ENCODE measurements at places on chromosomes 6 and 20. TPM values are rescaled to one million over a fixed set of nuclear protein-coding genes. Genes with fewer than 3 reads are reported as not detected.

Gene PSMG4
- 28.4 TPM for total RNA-seq

Gene TNXB
- 6.0 TPM for total RNA-seq

Gene RIPOR2
- total RNA-seq: 33.4 TPM

Gene PROKR2
- 4.8 TPM for total RNA-seq

Gene TULP1
- not detected for total RNA-seq

Gene CST9
- not detected for total RNA-seq

Gene PTCHD4
- total RNA-seq: 20.3 TPM

Gene SS18L1
- 75.9 TPM for total RNA-seq

Gene RHAG
- total RNA-seq: 0.92 TPM

Gene GPR31
- not detected for total RNA-seq

Gene GPLD1
- 21.2 TPM for total RNA-seq

Gene CLPSL2
- not detected for total RNA-seq

Gene ZMYND8
- 42.0 TPM for total RNA-seq

Gene RRAGD
- 61.1 TPM for total RNA-seq

Gene OR12D3
- total RNA-seq: not detected

Gene OOEP
- not detected for total RNA-seq

Gene NR2E1
- total RNA-seq: 11.1 TPM

Gene BMP5
- total RNA-seq: 5.5 TPM

Gene FOXC1
- total RNA-seq: 5.1 TPM

Gene C6orf118
- 23.5 TPM for total RNA-seq

Gene COQ3
- total RNA-seq: 9.9 TPM

Gene PRSS35
- 3.7 TPM for total RNA-seq

Gene LGSN
- total RNA-seq: under 0.01 TPM

Gene ZSWIM1
- 6.7 TPM for total RNA-seq

Gene ULBP3
- 14.1 TPM for total RNA-seq

Gene SOBP
- total RNA-seq: 42.0 TPM

Gene MYBL2
- 1.6 TPM for total RNA-seq

Gene SIRPD
- not detected for total RNA-seq

Gene GJA10
- not detected for total RNA-seq

Gene FHL5
- total RNA-seq: 0.92 TPM

Gene TRIM15
- not detected for total RNA-seq

Gene SLC22A16
- not detected for total RNA-seq

Gene AURKA
- total RNA-seq: 8.3 TPM

Gene HUS1B
- 1.4 TPM for total RNA-seq

Gene NUS1
- total RNA-seq: 42.0 TPM

Gene MCCD1
- total RNA-seq: not detected

Gene TRIM31
- not detected for total RNA-seq

Gene C6orf15
- not detected for total RNA-seq

Gene BPIFB1
- total RNA-seq: not detected

Gene RBPJL
- not detected for total RNA-seq

Gene EPHA7
- total RNA-seq: 87.4 TPM

Gene DLL1
- 11.3 TPM for total RNA-seq

Gene GGTLC1
- not detected for total RNA-seq

Gene FOXS1
- 1.4 TPM for total RNA-seq

Gene GRM4
- 19.4 TPM for total RNA-seq

Gene SNAP91
- 179 TPM for total RNA-seq

All from diencephalon (tissue), 1 donor.